ENCODE measurements at places on chromosomes 1 and 21.

DNA sequence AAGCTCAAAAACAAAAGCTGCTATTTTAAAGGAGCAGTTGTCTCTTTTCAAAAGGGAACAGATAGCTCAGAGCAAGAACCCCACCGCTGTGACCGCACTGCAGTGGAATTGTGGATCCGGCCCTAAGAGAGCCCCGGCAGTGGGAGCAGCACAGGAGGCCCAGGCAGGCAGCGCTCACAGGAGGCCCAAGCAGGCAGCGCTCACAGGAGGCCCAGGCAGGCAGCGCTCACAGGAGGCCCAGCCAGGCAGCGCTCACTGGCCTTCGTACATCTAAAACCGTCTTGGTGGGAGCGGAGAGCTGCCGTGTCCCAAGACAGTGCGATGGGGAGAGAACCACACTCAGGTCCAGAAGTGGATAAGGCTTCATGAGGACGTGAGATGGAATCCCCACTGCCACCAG is 4.0 kb downstream of the TFF3 start:
- no peak for DNase-seq

GRCh38 chr1:188991221-188991930 is 1486.3 kb downstream of the BRINP3 start:
- no peak for DNase-seq

DNA sequence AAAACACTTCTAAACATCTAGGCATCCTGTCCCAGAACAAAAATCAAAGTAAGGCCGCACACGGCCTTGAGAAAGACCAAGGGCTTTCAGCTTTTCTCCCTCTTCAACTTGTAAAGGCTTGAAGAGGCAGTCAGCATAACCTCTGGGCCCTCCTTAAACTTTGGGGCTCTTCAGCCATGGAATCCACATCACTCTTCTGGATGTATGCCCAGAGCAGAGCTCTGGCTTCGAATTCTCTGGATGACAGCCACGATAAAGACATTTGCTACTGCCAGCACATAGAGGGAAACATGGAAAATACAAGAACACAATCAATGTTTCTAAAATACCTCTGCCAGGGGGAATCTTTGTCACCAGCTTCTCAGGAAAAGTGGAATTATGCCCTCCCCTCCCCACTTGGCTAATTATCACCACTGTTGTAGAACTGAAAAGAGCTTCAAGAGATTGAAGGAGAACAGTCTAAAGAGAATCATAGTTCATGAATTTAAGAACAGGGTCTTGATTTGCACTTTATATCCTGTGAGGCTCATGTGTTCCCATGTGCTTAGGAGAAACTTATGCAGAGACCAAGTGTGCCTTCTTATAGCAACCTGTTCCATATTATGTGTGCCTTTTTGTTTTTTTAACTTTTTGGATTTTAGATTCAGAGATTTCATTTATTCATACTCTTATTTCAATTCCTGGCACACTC is 39.0 kb upstream of the DPT start:
- DNase-seq: no peak

- DNase-seq: no peak
These were observed 99.4 kb upstream of the EDEM3 start for GRCh38 chr1:184854036-184854435.

GRCh38 chr1:100988121-100988520 is 37.5 kb downstream of the DPH5 start:
- no peak for DNase-seq

DNA sequence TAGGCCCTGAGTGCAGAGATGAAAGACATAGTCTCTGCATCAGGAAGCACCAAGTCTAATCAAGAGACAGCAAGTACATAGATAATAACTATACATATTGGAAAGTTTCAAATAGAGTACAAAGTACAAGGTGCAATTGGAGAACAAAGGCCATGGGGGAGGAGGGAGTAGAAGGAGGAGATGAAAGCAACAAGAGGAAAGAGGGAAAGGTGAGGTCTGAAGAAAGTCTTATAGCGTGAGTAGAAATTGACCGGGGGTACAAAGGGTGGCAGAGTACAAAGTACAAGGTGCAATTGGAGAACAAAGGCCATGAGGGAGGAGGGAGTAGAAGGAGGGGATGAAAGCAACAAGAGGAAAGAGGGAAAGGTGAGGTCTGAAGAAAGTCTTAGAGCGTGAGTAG is 244.2 kb upstream of the JUN start:
- no peak for DNase-seq

DNA sequence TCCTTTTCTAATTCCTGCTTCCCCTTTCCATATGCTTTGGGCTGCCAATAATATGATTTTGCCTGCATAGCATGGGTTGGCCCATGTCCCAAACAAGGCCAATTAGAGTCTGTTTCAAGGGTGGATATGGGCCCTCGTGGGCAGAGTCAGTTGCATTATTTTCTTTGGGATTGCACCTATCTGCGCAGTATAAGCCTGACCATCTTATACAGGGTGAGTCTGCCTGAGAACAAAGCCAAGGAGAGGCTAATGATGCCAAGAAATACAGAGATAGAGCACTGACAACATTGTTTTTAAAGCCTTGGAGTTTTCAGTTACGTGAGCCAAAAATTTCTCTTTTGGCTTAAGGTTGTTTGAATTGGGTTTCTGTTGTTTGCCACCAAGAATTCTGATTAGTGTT is 18.6 kb downstream of the OVAAL start:
- no peak for DNase-seq

DNA sequence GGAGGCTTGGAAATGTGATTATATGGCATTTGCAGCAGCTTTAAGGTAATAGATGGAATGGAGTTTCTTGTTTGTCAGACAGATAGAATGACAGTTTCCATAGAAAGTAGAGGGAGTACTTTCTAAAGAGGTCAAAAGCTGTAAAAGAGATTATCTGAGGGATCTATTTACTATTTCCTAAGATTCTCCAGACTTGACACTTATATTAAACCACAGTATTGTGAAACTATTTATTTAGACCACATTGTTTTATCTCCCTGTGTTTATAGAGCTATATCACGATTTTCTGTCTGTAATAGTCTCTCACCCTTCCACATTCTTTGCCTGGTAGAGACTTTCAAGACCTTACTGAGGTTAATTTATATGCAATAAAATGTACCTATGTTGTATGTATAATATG is 66.7 kb downstream of the MAN1A2 start:
- DNase-seq: no peak

DNA sequence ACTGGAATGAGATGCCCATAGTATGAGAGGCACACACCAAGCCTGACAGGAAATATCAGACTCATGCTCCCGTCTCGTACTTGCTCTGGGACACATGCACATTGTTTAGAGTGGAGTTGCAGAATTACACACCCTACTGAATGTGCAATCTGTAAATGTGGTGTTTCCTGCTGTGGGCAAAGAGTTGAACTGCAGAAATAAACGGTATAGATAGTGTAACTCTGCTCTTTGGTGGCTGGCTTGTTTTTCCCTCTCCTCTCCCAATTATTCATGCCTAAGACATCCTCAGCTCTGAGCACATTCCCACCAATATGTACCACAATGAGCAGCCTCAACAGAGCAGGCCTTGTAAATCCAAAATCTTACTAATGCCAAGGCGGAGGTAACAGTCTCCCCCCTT is 90.1 kb upstream of the DIRAS3 start:
- DNase-seq: no peak

GRCh38 chr1:108828074-108828961 is 28.6 kb downstream of the AKNAD1 start:
- DNase-seq: peak; percentile 34

- DNase-seq: no peak
These were observed 32.0 kb downstream of the VANGL2 start for GRCh38 chr1:160432371-160432786.

GRCh38 chr1:40736085-40736531 is 44.6 kb downstream of the NFYC start:
- DNase-seq: no peak
